H1 (cell line): ENCODE measurements at places on chromosomes 11 and 22. TPM values are rescaled to one million over a fixed set of nuclear protein-coding genes. Genes with fewer than 3 reads are reported as not detected.

GRCh38 chr22:37484480-37485394 is 1.4 kb downstream of the MFNG start:
- no peak for DNase-seq

DNA sequence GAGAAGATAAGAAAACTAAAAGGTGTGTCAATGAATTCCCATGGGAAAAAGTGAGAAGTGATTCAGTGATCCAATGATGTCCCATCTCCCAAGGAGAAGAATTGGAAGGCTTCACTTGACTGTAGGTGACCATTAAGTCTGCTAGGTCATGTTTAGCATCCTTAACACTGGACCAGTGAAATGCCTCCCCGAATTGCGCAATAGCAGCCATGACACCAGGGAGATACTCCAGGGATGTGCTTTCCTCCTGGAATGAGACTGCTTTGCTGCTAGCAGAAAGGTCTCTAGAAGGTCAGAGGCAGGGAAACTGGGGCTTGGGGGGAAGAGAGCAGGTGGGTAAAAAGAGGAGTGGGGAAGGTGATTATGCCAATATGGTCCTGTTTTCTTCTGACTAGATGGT is 364.3 kb downstream of the OPCML start:
- no peak for DNase-seq

GRCh38 chr11:32318071-32319055 is 117.0 kb downstream of the WT1 start:
- DNase-seq: no peak

DNA sequence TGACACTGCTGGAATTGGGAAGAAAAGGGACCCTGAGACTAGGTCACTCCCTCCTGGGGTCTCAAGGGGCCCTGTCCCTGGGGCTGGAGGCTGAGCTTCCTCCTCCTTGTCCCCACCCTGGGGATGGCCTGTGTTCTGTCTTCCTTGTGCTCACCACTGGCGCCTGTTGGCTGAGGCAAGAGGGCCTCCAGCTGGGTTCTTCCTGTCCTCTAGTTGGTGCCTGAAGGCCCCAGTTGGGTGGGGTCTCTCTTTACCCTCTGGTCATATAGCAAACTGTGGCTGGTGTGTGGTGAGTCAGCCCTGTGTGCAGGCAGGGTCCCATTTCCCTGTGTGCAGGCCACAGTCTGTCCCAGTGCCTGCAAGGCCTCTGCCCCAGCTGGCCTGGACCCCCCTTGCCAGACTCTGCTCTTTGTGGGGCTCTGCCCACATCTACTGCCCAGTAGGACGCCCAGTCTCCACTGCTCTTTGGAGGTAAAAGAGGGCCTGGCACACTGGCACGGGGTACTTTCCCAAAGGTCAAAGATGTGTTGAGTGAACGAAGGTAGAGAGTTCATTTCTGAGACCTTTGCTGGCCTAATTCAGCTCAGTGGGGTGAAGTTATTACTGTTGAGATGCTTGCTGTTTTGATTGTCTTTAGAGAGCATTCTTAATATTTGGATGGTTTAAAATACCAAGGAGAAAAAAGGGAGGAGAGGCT is 55.1 kb upstream of the CLDN5 start:
- DNase-seq: no peak

DNA sequence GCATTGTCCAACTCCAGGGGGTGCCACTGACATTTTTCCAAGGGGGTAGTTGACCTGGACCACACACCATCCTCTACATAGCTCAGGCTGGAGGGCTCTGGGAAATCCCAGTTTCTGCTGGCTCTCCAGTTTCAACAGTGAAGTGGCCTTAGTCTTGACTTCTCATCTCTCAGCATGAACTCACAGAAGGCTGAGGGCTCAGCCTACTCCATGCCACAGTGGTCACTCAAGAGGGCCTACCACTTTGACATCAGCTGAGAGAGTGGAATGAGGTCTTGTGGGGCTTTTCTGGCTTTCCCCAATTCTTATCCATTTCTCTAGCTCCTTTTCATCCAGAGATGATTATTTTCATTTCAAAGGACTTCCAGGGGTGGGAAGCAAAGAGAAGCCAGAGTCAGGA is 7.4 kb downstream of the HTR3A start:
- no peak for DNase-seq

Gene ACTN3
- 28.2 and 30.8 TPM in 2 replicates for total RNA-seq

Gene GGT5
- not detected in 2 replicates for total RNA-seq
